Cortex of kidney (tissue), 1 donor: ENCODE measurements at places on chromosomes 6 and 20.

DNA sequence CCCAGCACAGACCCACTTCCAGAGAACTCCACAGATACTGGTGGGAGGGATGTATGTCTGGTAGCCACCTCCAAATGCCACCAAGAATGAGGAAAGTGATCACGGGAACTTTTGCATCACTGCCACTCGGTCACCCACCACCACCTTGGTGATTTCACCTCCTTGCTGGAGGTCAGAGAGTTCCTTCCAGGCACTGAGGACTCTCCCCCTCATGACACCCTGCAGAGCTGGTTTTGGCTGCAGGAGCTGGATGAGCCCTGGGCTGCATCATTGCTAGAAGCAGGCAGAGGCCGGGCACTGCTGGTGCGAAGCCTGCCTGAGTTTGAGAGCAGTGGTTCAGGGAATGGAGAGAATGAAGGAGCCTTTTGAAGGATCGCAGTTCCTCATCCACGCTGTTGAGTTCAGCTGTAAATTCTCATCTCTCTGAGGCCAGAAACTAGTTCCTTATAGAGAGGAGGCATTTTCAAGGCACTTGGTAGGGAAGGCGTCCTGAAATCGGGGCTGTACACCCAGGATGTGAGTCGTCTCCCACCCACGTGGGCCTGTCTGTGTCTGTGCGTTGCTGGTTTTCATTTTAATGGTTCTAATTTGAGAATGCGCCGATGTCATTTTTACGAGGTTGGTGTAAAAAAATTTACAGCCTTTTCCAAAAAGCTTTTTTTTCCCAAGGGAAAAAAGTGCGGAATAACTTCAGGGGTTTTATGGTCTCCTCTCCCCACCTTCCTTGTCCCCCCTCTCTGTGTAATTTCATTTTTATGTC, 25.0 kb downstream of the FOXP4 start:
- no peak for DNase-seq

- DNase-seq = no peak
These were observed 16.3 kb upstream of the VEGFA start for GRCh38 chr6:43753570-43754183.

GRCh38 chr6:132357120-132357519, 44.2 kb downstream of the MOXD1 start:
- no peak for DNase-seq

DNA sequence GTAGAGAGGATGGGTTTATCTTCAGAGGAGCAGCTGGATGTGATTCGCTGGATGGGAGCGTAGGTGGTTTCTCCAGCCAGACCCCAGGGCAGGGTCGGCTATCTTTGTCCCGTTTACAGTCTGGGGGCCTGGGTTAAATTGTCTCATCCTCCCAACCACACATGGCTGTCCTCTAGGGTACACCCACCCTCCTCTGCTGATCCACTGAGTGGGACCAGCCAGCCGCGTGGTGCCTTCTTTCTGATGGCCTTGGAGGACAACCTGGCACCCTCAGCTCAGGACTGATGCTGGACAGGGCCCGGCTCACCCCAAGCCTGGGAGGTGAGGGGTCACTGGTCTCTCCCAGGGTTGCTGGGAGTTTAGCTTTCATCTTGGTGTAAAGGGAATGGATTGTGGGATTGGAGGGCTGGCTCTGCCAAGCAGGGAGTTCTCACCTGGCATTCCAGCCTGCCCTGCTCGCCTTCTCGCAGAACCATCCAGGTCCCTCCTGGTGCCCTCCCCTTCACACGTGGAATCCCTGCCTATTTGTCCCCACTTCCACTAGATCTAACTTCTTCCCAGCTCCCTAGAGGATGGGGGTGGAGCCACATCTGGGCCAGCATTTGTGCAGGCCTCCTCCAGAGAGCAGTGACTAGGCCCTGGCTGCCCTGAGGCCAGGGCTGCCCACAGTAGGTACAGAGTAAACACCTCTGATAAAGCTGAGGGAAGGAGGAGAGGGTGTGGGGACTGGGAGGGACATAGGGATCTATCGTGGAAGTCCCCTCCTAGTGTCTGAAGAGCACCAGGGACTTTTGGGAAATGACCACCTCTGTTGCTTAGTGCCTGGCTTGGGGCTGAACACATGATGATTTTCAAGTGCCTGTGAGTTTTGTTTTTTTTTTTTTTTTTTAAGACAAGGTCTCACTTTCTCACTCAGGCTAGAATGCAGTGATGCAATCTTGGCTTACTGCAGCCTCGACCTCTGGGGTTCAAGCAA, 1.6 kb downstream of the ITPR3 start:
- no peak for DNase-seq

DNA sequence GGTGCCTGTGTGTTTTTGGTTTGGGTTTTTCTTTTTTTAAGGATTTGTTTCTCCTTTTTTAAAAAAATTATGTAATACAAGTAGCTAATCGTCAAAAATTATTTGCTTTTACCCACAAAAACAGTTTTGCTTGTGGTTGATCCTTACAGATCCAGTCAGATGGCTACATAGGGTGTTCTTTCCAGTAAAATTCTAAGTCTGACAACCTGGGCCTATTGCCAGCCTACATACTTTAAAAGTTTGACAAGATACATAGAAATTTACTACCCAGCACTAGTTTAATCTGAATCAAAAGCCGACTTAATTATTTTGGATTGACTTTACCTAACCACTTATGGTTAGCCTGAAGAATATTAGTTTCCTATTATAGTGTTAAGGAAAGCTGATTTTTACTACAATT, 2.1 kb upstream of the SOX4 start:
- DNase-seq = no peak

DNA sequence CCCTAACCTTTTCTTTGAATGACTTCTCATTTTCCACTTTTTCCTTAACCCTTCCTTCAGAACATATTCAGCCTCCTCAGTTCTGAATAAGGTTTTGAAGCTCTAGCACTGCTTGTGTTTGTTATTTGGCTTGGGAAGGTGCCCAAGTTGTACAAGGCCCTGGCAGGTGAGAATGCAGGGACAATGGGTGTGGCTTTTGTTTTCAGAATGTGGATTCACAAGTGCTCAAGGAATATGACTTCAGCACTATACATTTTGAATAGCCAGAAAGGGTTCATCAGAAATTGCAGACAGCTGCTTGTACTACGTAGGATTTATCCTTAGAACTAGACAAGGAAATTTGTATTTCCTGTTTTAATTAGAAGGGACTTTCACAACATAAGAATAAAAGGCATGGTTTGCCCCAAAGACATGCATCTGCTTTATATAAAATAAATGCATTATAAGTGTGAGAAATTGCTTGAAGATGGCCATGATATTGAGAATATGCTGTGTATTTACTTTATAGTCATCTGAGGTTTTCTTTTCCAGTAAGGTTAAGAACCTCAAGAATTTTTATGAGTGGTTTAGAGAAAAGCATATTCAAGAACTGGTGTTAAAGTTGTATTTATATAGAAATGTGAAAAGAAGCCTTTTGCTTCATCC, 29.3 kb upstream of the PRDM1 start:
- DNase-seq = no peak

DNA sequence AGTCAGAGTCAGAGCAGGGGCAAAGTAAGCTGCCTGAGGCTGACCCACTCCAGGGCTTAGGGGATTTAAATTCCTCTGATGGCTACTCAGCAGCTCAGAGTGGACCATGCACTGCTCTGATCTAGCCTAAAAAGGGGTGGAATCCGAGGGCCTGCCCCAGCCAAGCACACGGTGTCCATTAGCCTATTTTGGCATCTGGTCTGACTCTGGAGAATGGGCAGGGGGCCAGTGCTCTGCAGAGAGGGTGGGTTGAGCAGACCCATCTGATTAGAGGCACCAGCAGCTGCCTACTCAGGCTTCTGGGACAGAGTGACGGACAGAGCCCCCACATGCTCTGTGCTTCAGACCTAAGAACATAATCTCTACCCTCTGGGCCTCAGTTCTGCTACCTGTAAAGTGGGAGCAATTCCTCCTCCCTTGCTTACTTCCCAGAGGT, 25.9 kb upstream of the TGM2 start:
- DNase-seq = no peak

DNA sequence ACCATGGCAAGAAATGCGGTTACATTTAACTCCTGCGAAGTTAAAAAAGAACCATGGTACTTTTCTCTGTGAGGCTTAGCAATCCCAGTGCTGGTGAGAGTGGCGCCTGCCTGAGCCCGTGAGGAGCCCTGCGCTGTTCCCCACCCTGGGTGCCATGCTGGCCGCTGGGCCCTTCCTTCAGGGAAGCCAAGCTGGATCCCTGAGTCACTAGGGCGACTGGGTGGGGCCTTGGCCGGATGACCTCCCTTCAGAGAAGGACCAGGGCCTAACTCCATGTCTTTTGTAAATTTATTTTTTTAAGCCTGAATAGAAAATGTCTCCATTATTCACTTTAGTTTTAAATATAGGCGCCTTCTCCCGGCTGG, 209.1 kb downstream of the ERMARD start:
- DNase-seq = no peak

DNA sequence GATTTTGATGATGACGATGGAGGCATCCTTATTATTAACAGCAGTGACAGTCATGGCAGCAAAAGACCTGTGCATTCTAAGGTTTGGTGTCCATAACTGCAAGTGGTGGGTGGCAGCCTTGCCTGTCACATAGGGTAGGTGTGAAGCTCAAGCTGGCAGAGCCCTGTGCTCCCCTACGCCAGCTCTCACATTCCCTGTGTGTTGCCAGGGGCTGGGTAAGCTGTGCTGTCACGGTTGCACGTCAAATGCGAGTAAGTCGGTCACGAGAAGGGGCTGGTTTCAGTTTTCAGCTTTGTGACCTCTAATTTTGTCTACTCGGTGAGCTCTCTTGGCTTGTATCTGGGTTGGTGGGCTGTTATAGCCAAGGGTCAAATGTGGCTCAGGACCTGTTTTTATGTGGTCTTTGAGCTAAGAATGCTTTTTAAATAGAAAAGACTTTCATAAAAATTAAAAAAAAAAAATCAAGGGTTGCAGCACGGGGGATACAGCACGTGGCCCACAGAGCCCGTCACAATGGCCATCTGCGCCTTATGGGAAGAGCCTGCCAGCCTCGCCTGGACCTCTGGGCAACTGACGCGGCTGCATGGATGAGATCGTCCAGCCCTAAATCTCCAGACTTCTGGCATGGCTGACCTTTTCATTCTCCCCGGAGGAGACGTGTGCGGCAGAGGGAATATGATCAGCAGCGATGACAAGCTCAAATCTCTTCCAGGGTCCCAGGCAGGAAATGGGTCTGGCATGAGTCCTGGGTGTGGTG, 148.5 kb downstream of the PHACTR3 start:
- DNase-seq = no peak

DNA sequence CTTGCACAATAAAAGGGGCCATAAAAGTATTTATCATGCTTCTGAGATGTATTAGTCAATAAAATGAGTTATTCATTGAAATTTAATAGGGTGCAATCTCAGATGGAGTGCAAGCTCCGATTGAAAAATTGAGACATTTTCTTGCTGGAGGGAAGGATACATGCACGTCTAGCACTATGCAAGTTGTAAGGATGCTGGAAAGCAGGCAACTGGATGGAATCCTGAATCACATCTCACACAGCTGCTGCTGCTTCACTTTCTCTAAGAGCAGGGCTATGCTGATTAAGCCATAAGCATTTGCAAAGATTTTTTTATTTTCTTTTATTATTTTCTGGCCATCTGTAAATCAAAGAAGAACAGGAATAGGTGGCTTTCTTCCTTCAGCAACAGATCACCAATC, 308.8 kb upstream of the EPHA7 start:
- no peak for DNase-seq

DNA sequence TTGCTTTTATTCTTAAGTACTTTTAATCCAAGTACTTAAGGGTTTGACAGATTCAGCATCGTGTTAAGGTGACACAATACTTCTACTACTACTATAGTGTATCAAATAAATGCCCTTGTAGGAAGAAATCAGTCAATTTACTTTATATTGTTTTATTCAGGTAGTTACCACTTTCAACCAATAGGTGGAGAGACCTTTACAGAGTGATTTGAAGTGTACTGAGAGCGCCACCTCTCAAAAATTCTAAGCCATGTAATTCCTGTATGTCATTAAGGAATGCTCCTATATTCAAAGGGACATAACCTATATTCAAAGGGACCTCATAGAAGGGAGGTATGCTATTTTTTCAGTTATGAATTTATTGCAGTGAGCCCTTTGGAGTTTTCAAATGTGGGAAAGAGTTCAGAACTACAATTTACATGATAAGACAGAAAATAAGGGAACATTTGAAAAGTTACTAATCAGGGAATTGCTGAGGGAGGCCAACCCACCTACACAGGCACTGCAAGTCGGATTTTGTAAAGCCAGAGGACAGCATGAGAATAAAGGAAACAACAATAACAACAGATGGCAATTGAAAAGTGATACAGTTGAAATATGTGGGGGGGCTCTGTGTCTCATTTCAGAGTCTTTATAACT, 955.6 kb downstream of the TBC1D32 start:
- DNase-seq = no peak

- DNase-seq = no peak
These were observed 37.2 kb downstream of the VTA1 start for GRCh38 chr6:142184307-142184706.

- no peak for DNase-seq
These were observed 18.8 kb downstream of the ARHGAP18 start for GRCh38 chr6:129691043-129691640.

GRCh38 chr6:2162079-2162445, 83.3 kb downstream of the GMDS start:
- DNase-seq = no peak

- no peak for DNase-seq
These were observed 138.3 kb upstream of the CDYL start for GRCh38 chr6:4637691-4638433.

DNA sequence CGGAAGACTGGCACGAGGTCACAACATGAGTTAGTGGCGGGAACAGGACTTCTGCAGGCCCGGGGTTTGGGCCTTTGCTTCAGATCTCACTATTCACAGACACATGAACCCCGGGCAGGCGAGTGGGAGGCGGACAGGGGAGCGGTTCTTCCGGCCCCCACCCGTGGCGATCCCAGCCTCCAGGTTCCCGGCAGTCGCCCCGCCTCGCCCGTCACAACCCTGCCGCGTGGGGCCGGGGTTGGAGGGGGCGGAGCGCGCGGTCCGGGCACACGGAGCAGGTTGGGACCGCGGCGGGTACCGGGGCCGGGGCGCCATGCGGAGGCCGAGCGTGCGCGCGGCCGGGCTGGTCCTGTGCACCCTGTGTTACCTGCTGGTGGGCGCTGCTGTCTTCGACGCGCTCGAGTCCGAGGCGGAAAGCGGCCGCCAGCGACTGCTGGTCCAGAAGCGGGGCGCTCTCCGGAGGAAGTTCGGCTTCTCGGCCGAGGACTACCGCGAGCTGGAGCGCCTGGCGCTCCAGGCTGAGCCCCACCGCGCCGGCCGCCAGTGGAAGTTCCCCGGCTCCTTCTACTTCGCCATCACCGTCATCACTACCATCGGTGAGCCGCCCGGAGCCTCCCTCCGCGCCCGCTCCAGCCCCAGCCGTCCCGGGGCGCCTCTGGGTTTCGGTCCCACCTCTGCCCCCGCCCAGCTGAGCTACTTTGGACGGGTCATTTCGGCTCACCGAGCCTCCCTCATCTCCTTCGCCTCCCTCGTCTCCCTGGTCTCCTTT, at the start of gene KCNK15:
TSS of gene KCNK15 (plus strand) at position 268 of the 769 bp plus-strand sequence. CDS start at position 314, 46 bp downstream.
- DNase-seq = no peak

GRCh38 chr20:62409931-62410745, 3.1 kb upstream of the CABLES2 start:
- DNase-seq = no peak

DNA sequence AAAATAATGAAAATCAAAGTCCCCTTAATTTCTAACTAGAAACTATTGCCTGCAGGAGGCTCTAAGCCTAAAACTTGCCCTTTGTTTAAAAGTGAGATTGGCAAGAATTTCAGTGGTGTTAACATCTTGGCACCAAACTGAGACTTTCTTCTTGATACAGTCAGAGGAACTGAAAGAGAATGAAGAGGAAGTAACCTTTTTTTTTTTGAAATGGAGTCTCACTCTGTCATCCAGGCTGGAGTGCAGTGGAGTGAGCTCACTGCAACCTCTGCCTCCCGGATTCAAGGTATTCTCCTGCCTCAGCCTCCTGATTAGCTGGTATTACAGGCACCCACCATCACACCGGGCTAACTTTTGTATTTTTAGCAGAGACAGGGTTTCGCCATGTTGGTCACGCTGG, 3.6 kb downstream of the DOP1A start:
- no peak for DNase-seq
